Esophagus muscularis mucosa (tissue), 4 donors: ENCODE measurements at places on chromosomes 2 and 18.
A peak's percentile ranks its signal among the peaks of the same experiment; 100 is the strongest.

GRCh38 chr18:56517196-56517595 is 121.2 kb downstream of the TXNL1 start:
- peak; percentile 31 for DNase-seq

GRCh38 chr18:22188559-22189267 is 19.3 kb downstream of the GATA6 start:
- peak; percentile 90 for DNase-seq

DNA sequence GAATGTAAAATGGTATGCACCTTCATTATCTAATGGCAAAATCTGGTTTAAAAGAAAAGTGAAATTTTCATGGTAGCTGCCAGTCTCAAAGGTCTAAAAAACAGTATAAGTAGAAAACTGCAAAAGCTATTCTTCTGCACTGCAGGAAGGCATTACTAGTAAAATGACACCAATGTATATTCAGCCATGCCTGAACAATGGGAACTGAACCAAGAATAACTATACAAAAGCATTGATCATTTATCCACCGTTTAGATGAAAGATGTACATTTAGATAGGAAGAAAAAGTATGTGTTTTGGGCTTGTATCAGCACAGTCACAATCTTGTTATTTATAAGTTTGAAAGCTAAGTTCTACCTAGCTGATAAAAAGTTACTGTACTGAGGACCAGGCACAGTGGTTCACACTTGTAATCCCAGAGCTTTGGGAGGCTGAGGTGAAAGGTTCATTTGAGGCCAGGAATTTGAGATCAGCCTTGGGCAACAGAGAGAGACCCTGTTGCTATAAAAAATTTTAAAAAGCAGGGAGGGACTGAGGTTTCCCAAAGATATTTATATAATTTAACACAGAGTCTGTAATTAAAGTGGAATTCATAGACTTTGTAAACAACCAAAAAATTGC is 163.1 kb upstream of the WDSUB1 start:
- no peak for DNase-seq

- DNase-seq, result no peak
Measured at GRCh38 chr2:188449971-188450370, 158.3 kb downstream of the GULP1 start.

GRCh38 chr2:220504938-220505503 is 877.6 kb downstream of the SLC4A3 start:
- DNase-seq, result no peak

GRCh38 chr2:141055531-141055930 is 1075.3 kb downstream of the LRP1B start:
- no peak for DNase-seq

GRCh38 chr2:17052001-17052400 is 386.4 kb upstream of the CYRIA start:
- no peak for DNase-seq

DNA sequence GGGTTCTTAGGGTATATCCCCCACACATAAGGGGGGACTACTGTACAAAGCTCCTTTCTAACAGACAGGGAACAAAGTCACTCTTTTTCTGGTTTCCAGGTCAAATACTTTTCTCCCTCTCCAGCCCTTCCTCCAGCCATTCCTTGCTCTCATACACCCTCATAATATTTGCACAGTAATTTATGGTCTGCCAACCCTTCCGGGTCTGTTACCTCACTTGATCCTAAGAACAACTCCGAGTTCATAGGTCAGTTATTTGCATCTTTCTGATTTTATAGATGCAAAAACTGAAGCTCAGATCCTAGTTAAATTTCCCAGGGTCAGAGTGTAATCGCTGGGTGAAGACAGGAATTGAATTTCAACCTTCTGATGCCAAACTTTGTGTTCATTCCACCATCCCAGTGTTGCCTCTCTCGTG is 14.8 kb upstream of the MATN3 start:
- DNase-seq, result no peak

GRCh38 chr2:7825591-7826312 is 856.1 kb upstream of the ID2 start:
- DNase-seq, result peak; percentile 68

DNA sequence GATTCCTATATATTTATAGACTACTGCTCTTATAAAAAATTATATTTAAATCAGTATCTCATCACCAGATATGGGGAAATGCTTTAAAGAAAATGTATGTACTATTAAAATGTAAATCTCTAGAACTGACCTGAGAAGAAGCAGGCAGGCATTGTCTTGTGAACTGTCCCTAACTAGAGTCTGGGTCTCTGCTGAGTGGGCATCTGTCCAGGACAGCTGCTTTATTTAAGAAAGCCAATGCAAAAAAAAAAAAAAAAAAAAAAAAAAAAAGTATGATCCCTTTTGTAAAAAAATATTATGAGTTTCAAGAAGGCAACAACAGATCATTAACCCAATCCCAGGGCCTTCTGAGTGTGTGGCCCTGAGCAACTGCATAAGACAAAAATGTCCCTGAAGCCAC is 66.0 kb downstream of the PAX3 start:
- no peak for DNase-seq

GRCh38 chr2:210072922-210073509 is 70.6 kb downstream of the RPE start:
- no peak for DNase-seq

- peak; percentile 37 for DNase-seq
Measured at GRCh38 chr18:78418379-78418778, 561.2 kb upstream of the SALL3 start.

DNA sequence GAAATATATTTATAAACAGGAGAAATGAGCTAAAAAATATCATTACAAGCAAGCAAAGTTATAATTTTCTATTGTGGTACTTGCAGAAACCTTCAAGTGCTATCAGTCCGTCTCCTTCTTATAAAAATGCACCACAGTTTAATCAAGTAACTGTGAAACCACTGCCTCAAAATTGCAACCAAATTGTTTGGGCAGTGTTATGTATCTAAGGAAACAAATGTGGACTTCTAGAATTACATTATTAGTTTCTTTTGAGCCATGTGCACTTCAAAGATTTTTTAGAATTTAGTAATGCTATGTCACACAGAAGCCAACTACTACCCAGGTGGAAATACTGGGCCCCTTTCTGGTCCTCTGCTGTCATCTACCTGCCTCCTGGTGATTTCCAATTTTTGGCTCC is 495.6 kb downstream of the NYAP2 start:
- DNase-seq, result no peak

DNA sequence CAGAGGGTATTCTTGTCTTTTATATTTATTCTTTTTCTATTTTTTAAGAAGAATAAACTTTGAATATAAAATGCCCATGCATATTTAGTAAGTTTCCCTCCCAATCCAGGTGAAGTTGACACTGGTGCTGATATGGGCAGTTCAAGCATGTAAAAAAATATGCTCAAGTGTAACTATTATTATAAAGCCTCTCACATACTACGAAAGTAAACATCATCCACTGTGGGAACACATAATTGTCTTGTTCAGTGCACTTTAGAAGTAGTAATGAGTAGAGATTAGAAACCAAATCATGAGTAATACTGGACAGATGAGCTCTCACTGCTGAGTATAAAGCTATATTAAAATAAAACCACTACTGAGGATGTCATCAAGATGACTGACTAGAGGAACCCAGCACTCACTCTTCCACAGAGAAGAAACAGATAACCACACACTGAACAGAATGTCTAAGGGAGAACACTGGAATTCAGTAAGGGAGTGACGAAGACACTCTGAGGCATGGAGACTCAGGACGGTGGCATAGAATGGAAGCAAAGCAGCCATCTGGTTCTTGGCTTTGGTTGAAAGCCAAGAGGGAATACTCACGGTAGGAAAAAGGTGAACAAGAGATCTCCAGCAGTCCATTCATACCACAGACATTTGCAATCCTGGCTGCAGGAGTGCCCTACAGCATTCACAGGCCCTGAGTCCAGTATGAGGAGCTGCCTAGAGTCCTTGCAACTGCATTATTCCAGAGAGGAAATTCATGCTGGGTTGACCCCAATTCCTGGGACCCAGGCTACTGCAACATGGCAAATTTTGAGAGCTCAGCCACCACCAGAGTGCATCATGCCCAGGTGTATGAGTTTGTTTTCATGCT is 9.5 kb upstream of the FAM110C start:
- DNase-seq, result no peak

GRCh38 chr2:36163520-36164254 is 191.9 kb upstream of the CRIM1 start:
- DNase-seq, result no peak

DNA sequence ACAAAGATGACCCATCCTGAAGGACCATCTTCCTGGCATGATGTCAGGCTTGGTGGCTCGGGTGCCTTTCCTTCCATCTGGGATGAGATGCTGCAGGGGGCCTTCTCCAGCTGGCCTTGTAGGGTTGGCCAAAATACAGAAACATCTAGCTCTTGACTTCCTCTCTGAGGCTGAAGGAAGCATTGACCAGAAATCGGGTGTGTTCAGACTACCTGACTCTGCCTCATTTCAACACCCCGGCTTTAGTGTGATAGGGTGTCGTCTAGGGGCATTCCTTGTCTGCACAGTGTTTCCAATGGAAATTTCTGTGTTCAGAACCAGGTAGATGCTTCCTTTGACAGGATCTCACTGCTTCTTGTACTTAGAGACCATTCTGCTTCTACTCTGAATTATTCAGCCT is 115.7 kb upstream of the SPRED2 start:
- no peak for DNase-seq

- DNase-seq, result no peak
Measured at GRCh38 chr2:186440506-186440905, 45.6 kb upstream of the ZC3H15 start.

- peak; percentile 42 for DNase-seq
Measured at GRCh38 chr2:219736209-219736608, 108.8 kb downstream of the SLC4A3 start.

GRCh38 chr2:53765767-53766166 is 1.8 kb upstream of the CHAC2 start:
- DNase-seq, result no peak

DNA sequence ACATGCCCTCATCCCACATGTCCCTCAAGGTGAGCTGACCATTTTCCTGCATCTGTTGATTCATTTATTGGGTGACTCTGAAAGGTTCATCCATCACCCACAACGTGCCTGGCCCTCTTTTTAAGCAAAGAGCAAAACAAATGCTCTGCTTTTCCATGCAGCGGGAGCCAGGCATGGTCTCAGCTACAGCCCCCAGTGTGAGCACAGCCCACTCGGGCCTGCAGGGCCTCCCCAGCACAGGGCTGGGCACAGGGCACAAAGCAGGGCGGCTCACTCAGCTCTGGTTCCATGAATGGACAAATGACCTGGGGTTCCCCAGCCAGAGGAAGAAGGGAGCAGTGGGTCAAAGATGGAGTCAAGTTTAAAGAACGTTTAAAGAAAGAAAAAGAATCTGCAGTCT is 24.1 kb upstream of the OTOS start:
- DNase-seq, result no peak

GRCh38 chr2:175282300-175282699 is 100.8 kb upstream of the ATP5MC3 start:
- DNase-seq, result no peak

DNA sequence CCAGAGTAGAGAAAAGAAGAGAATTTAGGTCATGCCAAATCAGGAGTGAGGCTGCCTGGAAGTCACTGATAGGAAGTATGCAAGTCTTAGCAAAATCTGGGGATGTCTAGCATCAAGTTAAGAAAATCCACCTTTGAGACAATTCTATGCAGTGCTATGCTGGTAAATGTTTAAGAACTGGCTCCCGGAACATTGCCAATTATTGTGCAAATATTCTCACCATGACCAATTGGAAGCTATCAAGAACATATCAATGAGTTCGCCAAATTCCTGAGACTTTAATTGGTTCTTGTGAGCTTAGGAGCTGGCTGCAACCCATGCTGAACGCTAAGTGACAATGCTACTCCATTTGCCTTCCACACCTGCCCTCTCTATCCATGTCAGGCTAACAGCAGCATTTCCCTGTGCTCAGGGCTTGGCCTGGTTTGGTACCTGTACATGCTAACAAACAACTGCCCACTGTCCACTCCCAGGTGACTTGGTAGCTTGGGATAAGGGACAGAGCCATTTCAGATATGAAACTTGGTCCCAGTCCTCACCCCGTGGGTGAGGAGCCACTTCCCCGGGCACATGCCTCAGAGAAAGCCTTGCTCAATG is 172.9 kb upstream of the KLHL29 start:
- no peak for DNase-seq

DNA sequence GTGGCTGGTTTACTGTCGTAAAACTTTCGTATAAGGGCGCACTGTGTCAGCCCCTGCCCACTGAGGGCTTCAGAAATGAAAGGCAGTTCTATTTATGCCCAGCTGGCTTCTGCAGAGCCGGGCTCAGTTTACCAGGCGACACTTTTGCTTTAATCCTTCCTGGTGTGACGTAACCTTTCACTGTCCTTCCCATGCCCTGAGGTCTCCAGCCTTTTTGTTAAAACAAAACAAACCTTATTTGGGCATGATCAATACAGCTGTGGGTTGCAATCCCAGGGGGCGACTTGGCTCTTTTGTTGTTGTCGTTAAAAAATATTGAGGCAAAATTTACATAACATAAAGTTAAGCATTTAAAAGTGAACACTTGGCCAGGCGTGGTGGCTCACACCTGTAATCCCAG is 85.3 kb downstream of the AGAP1 start:
- DNase-seq, result no peak

- DNase-seq, result no peak
Measured at GRCh38 chr2:101330253-101330933, 21.9 kb upstream of the RNF149 start.

- no peak for DNase-seq
Measured at GRCh38 chr2:160837416-160837815, 322.8 kb upstream of the TANK start.

DNA sequence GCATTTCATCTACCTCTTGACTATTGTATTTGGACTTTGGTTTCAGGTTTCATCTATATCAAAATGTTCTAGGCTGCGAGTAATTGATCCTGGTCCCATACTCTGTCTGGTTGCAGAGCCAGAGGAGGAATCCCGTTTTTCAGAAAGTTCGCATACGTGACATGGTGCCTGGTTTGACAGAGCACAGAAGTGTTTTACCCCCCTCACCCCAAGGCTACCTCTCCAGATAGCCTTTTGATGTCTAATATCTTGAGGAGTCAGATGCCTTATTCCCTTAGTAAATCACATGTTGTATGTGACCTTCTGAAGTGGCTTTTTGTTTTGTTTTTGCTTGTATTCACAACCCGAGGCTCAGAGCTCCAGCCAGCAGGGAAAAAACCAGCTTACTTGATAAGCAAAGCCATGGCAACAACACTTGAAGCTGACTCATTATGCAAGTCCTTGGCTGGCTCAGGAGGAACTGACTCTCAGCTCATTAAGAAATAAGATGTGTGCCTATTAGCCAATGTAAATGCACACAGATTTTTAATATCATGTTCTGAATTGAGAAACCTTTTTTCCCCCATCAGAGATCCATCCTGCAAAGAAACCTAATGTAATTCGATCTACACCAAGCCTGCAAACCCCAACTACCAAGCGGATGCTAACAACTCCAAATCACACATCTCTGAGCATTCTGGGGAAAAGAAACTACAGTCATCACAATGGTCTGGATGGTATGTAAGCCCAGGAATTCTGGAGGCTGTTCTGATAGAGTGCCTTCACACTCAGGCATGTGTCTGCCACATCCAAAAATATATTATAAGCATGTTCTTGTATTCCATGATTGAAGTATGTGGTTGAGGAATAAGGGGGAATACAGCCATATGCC is 41.4 kb downstream of the OXER1 start:
- DNase-seq, result no peak

- DNase-seq, result no peak
Measured at GRCh38 chr2:140654565-140654964, 1476.3 kb downstream of the LRP1B start.

GRCh38 chr2:30239308-30239985 is 8.1 kb downstream of the LBH start:
- DNase-seq, result no peak
